ENCODE measurements at places on chromosomes 5 and 9. TPM values are rescaled to one million over a fixed set of nuclear protein-coding genes. Genes with fewer than 3 reads are reported as not detected.

- no peak overlapping the region for H3K4me3 ChIP-seq
- H3K36me3 ChIP-seq, result no peaks in the 10 kb centered on the region
- DNase-seq, result no peak
- H3K27me3 ChIP-seq, result no peaks in the 10 kb centered on the region
Observed at GRCh38 chr9:78884611-78885150, 587.8 kb downstream of the PSAT1 start.

DNA sequence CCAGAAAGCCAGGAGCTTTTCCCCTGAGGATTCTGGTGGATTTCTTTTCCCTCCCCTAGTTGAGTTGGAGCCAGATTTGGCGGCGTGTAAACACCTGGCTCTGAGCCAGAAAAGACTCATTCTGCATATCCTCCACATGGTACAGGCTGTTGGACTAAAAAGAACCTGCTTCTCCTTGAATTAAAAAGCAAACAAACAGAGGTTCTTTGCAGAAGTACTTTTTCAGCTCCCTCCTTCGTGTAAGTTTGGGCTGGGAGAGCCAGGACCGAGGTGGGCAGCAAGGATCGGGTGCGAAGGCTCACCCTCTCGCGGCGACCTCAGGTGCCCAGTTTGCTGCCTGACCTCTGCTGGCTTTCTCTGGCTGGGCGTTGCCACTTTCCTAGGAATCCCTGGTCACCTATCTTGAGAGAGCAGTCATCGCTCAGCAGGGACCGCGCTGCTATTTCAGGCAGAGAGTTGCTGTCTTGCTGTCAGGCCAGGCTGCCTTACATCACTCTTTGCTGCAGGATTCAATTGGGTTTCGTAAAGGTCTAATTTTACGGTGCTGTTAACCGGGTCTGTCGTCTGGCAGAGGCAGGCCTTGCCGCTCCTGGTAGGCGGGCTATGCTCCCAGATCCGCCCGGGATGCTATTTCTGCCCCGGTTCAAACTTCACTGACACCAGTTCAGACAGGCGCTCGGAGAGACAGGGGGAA lies 3.2 kb downstream of the PAPPA start:
- no peaks in the 10 kb centered on the region for H3K4me1 ChIP-seq
- H3K36me3 ChIP-seq, result no peaks in the 10 kb centered on the region
- peak overlapping the region; percentile 86 for H3K27ac ChIP-seq
- DNase-seq, result peak; percentile 35

GRCh38 chr5:128869970-128870369 lies 95.3 kb upstream of the SLC27A6 start:
- no peaks in the 10 kb centered on the region for H3K27me3 ChIP-seq
- no peak for DNase-seq
- no peak overlapping the region for H3K4me3 ChIP-seq
- no peak overlapping the region for H3K27ac ChIP-seq
- peaks cover 9% of the 10 kb centered on the region for H3K4me1 ChIP-seq

DNA sequence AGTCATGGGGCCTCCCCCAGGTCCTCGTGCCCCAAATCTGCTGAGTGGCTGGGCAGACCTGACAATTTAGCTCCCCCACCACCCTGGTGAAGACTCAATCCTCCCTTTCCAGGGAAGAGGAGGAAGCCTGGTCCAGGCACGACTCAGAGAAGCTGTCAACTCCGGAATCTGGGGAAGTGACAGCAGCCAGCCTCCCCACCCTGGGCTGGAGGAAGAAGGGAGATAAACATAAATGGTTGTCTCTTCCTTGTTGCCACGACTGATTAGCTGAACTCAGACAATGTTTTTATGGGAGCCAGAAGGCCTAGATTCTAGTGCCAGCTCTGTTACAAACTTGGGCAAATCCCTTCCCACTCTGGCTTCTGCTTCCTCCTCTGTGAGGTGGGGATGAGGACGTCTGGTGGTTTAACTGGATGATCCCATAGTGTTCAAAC lies 15.4 kb downstream of the CCDC69 start:
- H3K27ac ChIP-seq, result peak overlapping the region; percentile 12
- no peaks in the 10 kb centered on the region for H3K27me3 ChIP-seq
- no peaks in the 10 kb centered on the region for H3K36me3 ChIP-seq
- H3K4me1 ChIP-seq, result no peaks in the 10 kb centered on the region
- DNase-seq, result no peak
- no peak overlapping the region for H3K4me3 ChIP-seq

DNA sequence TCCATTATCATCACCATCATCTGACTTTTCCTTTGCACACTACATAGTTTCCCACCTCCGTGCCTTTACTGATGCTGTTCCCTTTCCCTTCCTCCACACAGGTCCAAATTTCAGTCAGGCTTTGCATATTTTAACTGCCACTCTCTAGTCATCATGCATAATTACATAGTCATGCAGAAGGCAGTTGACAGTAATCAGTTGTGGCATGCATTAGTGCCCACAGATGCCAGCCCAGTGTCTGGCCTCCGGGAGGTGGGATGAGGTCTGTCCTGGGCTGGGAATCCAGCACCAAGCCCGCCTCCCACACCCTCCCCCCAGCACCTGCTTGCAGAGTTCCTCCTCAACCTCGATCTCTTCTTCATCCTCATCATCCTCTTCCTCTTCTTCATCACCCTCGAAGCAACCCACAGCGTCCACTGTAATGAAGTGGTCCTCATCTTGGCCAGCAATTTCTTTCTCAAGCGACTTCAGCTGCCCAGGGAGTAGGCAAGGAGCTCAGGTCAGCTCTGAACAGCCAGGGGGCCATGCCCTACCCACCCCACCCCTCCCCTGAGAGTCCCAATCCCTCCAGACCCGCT lies 8.8 kb downstream of the BBLN start:
- no peaks in the 10 kb centered on the region for H3K4me1 ChIP-seq
- no peak overlapping the region for H3K4me3 ChIP-seq
- no peak for DNase-seq
- no peaks in the 10 kb centered on the region for H3K27me3 ChIP-seq

- peaks cover 34% of the 10 kb centered on the region for H3K36me3 ChIP-seq
- H3K4me3 ChIP-seq, result no peak overlapping the region
- H3K4me1 ChIP-seq, result no peaks in the 10 kb centered on the region
- H3K27me3 ChIP-seq, result no peaks in the 10 kb centered on the region
Observed at GRCh38 chr9:129102791-129103594, 7.6 kb downstream of the CRAT start.

CCL19 gene
- total RNA-seq, result 8.0 TPM

BICD2 gene
- total RNA-seq, result 52.1 TPM

NEUROG1 gene
- total RNA-seq, result not detected

KDM3B gene
- total RNA-seq, result 50.1 TPM

CRHBP gene
- total RNA-seq, result 2.0 TPM
